ENCODE measurements at places on chromosomes 12 and 14.

DNA sequence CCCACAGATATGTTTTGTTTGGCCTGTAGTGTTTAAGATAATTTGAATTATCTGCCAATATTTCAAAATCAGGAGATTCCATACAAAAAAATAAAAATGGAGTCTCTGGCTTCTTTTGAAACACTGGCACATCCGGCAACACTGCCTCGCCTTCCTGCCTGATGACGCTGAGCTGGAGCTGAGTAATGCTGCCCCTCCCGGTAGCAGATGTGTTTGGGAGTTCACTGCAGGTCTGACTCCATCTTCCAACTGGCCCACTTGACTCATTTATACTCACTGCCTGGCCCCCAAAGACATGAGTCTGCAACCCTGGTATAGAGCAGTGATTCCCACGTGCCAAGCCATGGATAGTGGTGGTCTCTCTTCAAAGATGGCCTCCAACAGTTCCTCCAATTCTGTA lies 7.4 kb downstream of the CIT start:
- no peak for DNase-seq

DNA sequence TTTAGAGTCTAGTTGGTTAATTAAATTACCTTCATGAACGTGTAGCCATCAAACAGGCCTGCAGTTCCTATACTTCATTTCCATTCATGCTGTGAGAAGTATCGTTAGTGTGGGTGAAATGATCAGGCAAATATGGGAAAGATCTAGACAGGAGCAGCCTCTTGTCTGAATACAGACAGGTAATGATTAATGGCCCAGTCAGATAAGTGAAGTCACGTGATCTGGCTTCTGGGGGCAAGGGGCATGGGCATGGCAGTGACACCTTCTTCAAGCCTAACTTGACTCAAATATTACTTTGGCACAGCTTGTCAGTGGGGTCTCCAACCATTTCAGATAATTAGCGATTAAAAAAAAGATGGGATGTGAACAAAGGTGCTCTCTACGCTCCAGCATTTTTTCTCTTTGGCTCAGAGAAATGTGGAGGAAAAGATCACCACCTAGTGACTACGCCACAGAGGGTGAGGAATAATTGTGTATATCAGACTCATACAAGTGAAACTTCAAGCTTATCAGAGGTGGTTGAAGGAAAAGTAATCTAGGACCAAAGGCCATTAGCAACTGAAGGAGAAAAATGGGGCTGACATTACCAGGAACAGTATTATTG lies 17.8 kb downstream of the GUCY2C start:
- no peak for DNase-seq

- no peak for DNase-seq
Measured at GRCh38 chr14:64741961-64742360, 37.7 kb downstream of the PLEKHG3 start.

GRCh38 chr12:70040141-70040540 lies 203.1 kb upstream of the CNOT2 start:
- DNase-seq: no peak

DNA sequence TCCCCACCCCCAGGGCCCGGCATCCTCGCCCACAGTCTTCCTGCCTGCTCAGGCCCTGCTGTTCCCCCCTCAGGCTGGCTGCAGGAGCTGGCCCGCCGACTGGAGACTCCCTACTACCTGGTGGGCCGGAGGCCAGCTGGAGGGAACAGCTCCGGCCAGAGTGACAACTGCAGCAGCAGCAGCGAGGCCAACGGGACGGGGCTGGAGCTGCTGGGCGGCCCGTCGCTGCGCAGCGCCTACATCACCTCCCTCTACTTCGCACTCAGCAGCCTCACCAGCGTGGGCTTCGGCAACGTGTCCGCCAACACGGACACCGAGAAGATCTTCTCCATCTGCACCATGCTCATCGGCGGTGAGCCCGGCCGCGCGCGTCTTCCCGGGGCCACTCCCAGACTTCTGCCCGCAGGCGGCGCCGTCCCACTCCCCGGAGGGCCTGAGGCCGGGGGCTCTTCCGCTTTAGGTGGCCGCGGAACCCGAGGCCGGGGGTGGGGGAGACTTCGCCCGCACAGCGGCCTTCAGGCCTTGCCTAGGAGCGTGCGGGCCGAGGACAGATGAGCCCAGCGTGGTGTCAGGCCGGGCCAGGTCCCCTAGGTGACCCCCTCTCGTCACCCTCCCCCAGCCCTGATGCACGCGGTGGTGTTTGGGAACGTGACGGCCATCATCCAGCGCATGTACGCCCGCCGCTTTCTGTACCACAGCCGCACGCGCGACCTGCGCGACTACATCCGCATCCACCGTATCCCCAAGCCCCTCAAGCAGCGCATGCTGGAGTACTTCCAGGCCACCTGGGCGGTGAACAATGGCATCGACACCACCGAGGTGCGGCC lies 10.2 kb downstream of the KCNH3 start:
- no peak for DNase-seq

GRCh38 chr12:107329569-107330324 lies 236.4 kb upstream of the CRY1 start:
- DNase-seq: no peak

DNA sequence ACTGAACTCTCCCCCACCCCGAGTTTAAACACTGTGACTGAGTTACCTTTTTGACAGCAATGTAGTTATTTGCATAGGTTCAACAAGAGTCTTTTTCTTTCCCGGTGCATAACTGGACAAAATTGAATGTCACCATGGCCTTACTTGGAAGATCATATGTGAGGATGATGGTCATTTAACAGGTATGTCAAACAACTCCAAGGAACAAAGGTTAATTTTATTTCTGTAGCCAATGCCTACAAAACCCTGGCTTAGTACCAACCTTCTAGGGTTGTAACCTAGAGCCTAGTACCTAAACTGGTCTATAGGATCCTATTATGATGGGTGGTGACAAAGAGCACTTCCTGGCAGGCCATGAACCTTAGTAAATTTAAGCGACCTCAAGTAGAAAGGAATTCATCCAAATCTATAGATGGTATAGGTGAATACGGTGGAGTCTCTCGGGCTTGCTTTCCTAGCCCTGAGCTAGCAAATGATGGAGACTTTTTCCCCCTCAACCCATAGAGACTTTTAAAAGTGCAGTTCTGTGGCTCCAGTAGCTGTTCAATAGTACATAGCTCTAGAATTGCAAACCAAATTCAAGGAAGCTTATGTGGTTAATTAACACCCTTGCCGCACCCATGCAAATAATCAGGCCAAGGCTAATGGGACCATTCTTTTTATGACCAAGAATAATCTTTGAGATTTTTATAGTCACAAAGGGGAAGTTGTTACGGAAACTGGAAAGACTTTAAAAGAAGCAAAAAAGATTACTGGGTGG lies 89.0 kb downstream of the SLC38A1 start:
- no peak for DNase-seq

GRCh38 chr12:16352481-16352880 lies 5.0 kb downstream of the MGST1 start:
- no peak for DNase-seq

DNA sequence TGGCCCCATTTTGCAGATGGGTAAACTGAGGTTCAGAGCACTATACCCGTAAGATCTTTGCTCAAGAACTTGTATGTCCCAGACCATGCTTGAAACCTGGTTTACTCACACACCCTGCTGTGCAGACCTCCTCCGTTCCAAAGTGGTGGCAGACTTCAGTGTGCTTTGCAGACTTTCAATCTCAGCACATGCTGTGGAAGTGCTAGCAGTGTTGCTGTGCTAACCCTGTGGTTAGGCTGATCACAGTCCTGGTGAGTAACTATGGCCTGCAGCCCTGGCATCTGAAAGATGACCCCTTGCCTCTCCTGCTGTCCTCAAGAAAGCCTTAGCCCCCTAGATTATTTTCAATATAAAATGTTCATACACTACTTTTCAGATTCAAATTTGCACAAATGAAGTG lies 450.6 kb downstream of the DPF3 start:
- no peak for DNase-seq

- no peak for DNase-seq
Measured at GRCh38 chr12:58496411-58497190, 423.7 kb downstream of the LRIG3 start.

DNA sequence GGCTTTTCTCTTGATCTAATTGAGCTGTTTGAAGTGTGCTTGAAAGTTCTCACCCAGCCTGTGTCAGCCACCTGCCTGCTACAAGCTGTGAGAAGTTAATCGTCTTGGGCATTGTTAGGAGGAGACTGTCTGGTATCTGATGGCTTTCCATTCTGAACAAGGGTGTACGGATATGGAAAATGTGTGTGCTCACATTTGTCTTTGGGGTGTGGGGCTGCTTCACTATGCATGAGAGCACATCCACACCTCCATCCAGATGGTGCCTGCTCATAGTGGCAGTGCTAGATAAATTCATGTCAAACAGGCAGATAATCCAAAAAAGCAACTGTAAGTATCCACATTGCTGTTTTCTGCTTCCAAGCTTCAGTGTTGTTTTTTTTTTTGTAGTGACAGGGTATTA lies 462.2 kb downstream of the DIO2 start:
- DNase-seq: no peak

DNA sequence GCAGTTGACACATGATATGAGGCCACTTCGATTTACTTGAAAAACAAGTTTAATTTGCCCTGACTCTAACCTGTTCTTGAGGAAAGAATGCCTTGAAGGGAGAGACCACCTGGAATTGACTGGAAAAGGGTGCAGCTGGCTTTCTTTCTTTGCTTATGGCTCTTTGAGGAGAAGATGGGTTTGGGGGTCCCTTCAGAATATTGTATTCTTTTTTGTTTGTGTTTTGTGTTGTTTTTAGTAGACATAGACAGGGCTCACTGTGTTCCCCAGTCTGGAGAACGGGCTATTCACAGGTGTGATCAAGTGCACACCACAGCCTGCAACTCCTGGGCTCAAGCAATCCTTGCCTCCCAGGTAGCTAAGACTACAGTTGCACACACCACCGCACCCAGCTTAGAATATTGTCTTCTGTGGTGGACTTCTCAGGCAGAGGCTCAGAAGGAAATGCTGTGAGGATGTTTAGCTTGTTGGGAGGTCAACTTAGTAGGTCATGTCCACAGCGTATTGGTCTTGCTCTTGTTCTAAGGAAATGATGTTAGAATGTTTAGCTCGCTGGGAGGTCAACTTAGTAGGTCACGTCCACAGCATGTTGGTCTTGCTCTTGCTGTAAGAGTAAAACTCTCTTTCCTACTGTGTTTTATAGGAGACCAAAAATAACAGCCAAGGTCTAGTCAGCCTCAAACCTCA lies 1.5 kb upstream of the NRL start:
- DNase-seq: no peak

DNA sequence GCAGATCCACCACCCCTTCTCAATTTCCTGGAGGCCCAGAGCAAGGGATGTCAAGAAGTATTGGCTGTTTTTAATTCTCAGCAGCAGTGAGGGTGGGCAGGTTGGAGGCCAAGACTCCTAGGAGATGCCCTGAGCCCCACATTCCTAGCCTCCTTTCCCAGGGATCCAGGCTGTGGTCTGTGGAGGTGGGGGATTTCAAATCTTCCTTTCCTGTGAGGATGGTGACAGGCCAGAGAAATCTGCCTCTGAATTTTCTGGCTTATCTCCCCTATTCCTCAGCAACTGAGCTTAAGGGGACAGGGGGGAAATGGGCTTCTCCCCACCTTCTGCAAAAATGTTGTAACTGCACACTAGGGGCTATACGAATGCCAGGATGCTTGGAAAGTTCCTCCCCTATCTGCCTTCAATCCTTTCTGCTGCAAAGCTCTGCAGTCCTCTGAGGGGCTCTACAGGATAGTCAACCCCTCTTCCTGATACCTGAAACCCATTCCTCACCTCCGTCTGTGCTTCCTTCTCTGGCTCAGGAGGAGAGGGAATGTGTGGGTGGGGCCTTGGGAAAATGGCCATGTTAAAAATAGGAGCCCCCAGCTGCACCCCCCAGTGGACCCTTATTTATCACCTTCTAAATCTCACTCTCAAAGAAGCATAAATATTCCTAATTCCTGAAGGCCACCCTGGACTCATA lies 6.6 kb downstream of the GPR84 start:
- no peak for DNase-seq

GRCh38 chr12:40946612-40947194 lies 241.4 kb upstream of the PDZRN4 start:
- no peak for DNase-seq

DNA sequence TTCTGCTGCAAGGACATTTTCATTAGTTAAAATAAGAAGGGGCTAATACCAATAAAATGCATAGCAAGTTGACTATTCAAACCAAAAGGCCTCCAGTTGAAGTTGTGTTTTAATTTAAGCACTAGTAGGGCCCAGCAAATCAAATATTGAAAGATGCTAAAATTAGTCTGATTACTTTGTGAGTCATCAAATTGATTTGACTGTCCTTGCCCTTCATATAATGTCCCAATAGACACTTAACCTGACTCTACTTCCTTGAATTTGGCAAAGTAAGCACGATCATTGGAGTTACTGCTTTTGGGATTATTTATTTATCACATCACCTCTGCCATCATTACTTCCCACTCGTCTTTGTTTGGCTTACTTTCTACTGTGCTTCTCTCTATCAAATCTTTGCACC lies 798.5 kb downstream of the DIO2 start:
- DNase-seq: no peak

- DNase-seq: no peak
Measured at GRCh38 chr12:11969437-11970154, 101.1 kb upstream of the BCL2L14 start.

DNA sequence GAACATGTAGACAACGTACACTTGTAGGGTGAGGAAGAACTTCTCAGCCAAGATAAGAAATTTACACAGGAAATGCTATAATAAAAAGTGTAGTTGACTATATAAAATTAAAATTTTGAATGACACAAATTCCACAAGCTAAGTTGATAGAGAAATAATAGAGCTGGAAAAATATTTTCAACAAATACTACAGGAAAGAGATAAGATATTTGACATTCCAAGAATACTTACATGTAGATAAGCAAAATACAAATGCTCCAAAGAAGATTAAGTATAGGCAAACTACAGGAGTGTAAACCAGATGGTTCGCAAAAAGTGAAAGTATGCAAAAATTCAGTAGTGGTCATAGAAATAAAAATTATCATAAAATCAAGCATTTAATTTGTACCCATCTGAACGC lies 49.2 kb upstream of the ANP32D start:
- no peak for DNase-seq

DNA sequence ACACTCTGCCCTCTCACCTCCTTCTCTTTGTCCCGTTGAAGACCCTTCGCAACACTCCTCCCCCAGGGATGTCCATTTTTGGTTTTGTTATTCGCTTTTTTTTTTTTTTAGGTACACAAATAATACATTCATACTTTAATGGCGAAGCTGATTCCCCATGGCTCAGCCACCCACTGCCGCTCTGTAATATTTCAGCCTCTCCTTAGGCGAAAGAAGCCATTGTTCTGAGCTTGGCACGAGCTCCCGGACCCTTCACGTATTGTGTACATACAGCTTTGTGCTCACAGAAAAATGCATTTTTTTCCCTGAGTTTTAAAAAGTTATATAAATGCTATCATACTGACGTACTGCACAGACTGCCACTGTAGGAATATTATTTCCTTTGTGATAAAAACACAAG lies 115.0 kb downstream of the TMEM132C start:
- DNase-seq: no peak

Measured in activated gamma-delta T cell (primary cell).